ENCODE measurements at places on chromosomes 3 and 15.

GRCh38 chr3:73449774-73450173 lies 175.0 kb downstream of the PDZRN3 start:
- no peak for DNase-seq

- DNase-seq, result no peak
Measured at GRCh38 chr3:31421314-31422048, 111.2 kb upstream of the STT3B start.

DNA sequence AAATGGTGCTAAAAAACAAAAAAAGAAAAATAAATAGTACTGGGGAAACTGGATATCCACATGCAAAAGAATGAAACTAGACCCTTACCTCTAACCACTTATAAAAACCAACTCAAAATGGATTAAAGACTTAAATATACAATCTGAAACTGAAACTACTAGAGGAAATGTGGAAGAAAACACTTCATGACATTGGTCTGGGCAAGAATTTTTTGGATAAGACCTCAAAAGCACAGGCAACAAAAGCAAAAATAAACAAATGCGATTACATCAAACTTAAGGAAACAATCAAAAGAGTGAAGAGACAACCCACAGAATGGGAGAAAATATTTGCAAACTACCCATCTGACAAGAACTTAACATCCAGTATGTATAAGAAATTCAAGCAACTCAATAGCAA lies 6.4 kb downstream of the IFT57 start:
- DNase-seq, result no peak

GRCh38 chr15:83776986-83777385 lies 123.1 kb downstream of the ADAMTSL3 start:
- no peak for DNase-seq

DNA sequence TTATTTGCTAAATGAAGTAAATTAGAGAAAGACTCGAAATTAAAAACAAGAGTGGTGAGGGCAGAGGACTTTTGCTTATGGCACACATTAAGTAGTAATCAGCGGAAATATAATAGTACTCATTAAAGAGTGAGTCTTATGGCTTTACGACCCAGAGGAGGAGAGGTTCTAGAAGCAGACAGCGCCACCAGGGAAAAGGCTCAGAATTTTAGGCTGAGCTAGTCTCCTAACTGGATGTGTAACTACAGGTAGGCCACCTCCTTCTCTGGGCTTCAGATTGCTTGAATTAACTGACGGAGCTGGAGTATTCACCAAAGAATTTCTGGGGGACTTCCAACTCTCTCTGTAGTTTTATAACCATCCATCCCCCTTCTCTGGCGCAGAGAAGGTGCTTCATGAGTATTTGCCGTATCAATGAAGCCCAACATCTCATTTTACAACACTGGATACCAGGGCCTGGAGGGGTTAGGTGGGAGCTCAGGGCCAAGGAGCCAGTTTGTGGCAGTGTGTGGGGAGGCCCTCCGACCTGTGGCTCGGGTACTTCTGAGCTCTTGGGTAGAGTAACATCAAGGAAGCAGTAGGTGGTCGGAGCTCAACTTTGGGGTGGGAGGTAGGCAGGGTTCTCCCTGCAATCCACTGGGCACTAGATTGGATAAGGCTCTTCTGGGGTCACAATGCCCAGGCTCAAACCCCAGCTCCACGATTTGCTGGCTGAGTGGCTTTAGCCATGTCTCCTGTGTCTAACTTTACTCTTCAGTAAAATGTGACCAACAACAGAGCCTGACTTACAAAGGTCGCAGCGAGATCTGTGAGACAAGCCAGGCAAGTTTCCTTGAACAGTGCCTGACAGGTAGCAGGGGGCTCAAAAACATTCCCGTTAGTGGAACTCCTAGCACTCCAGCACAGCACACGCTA lies 1.1 kb downstream of the CHCHD4 start:
- DNase-seq, result no peak

DNA sequence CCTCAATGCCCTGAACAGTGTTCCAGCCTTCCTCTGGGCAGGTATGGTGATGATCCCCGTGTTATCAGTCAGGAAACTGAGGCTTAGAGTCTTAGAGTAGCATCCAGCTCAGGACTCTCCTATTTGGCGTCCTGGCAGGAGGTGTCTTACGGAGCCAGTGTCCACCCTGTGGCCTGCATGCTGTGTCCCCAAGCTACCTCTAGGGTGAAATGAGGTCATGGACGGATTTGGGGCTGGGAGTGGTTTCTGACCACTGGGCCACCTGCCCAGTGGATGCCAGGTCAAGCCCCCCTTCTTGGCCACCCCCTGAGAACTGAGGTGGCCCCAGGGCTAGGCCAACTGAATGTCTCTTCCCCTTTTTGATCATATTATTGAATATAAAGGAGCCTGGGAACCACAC lies 27.2 kb upstream of the SLC6A6 start:
- DNase-seq, result no peak

DNA sequence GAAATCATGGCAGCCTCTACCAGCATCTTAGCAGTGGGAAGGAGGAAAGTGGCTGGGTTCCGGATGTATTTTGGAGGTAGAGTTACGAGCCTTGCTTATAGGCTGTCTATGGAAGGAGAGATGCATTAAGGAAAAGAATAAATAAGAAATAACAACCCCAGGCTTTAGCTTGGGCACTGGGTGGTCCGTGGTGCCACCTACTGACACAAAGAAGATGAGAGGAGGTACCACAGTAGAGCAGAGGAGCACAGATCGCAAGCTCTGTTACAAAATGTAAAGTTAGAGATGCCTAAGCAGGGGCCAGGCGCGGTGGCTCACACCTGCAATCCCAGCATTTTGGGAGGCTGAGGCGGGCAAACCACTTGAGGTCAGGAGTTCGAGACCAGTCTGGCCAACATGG lies 74.8 kb downstream of the TMEM39A start:
- no peak for DNase-seq

- no peak for DNase-seq
Measured at GRCh38 chr15:48802257-48802656, 8.6 kb downstream of the CEP152 start.

- DNase-seq, result no peak
Measured at GRCh38 chr15:49883121-49883520, 235.9 kb downstream of the ATP8B4 start.

- no peak for DNase-seq
Measured at GRCh38 chr15:29141308-29142128, 128.1 kb downstream of the NSMCE3 start.

DNA sequence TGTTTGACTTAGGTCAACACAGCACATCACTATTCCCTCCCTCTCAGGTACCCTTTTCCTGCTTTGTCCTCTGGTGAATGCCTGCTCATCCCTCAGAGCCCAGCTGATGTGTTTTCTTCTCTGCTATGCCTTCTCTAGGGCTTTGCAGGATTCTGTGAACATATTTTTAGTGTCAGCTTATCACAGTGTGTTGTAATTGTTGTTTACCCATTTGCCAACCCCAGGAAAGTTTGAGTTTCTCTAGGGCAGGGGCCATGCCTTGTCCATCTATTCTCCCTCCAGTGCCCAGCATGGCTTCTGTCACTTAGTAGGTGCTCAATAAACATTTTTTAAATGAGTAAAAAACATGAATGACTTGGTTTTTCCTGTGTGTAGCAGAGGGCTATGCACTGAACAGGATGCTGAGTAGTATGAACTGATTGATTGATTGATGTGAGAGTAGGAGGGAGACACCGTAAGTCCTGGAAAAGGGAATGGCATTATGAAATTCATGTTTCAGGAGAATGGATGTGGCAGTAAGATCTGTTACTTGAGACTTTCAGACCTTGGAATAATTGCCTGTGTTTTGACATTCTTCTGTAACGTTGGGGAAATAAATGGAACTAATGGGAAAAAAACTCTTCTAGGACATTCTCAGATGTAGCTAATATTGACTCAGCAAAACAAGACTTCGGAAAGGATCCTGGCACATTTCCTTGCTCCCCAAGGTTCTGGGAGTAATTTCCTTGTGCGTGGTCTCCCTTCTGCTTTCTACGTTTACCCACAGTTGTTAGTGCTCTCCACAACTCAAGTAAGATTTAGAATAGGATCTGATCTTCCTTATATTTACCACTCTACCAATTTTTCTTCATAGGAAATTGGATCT lies 267.3 kb upstream of the TBL1XR1 start:
- DNase-seq, result no peak

- DNase-seq, result no peak
Measured at GRCh38 chr15:70794596-70795310, 31.4 kb upstream of the UACA start.
